ENCODE measurements at places on chromosomes 16 and 17.

DNA sequence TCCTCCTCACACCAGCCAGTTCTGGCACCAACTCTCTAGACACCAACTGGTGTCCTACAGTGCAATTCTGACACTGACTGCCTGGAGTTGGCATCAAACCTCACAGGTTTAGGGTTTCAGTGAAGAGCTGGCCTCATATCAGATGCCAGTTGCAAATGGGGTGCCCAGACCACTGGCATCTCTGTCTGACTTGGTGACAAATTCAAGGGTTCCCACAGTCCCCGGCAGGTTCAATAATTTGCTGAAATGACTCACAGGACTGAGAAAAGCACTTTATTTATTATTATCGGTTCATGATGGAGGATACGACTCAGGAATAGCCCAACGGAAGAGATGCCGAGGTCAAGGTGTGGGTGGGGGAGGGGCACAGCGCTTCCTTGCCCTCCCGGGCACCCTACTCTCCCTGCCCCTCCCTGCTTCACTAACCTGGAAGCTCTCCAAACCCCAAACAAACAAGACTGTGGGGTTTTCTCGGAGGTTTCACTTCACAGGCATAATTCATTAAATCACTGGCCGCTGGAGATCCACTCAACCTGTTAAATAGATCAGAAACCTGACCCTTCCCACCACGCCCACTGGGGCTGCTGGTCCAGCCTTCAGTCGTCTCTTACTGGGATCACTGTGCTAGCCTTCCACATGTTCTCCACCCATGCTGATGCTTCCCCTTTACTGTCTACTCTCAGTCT, 1.7 kb upstream of the NLRP1 start:
- DNase-seq = peak; percentile 30

DNA sequence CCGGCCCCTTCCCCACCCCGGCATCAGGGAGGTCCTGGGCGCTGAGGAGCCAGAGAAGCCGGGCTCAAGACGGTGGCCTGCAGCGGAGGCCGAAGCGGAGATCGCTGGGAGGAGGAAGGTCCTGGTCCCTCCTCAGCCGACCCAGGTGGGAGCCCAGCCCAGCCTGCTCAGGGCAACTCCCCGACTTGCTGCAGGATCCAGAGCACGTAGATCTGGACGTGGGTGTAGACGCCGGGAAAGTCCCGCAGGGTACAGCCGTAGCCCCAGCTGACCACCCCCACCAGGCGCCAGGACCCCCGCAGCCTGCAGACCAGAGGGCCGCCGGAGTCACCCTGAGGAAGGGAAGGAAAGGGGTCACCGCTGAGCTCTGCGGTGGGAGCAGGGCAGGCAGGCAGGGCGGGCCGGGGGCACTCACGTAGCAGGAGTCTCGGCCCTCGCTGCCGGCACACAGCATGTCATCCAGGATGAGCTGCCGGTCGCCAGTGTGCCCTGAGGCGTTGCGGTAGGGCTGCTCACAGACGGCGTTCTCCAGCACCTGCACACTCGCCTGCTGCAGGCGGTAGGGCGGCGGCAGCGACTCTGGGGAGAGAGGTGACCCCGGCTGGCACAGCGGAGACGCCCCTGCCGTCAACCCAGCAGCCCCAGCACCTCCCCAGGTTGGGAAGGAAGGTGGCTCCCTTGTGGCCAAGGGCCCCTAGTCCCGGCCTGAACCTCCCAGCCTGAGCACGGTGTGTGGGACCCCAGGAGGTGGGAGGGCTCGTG, 5.4 kb downstream of the TPSD1 start:
- DNase-seq = no peak

GRCh38 chr17:6304894-6305612, 129.9 kb downstream of the AIPL1 start:
- no peak for DNase-seq

DNA sequence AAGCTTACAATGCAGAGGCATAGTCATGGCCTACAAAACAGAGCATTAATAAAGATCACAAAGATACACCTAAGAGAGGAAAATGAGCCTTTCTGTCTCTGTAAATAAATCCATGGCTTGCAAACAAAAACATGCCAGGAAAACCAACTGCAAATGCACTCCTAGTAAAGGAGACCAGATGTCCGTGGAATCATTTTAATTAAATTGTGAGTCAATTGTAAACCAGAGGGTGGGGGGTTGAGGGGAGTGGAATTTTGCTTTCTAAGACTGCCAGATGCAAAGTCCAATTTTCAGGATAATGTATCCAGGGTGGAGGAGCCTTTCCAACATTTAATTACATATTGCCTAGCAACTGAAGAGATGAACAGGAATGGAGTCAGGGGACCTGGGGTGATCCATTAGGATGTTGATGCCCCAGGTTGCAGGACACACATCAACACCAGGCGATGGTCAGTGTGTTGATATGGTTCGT, 390.3 kb upstream of the CCL2 start:
- no peak for DNase-seq
